ENCODE measurements at places on chromosomes 3 and 15.
A peak's percentile ranks its signal among the peaks of the same experiment; 100 is the strongest.

- DNase-seq: no peak
Measured at GRCh38 chr15:85792912-85793590, 1.7 kb downstream of the KLHL25 start.

- no peak for DNase-seq
Measured at GRCh38 chr15:67832031-67832551, 6.8 kb downstream of the SKOR1 start.

DNA sequence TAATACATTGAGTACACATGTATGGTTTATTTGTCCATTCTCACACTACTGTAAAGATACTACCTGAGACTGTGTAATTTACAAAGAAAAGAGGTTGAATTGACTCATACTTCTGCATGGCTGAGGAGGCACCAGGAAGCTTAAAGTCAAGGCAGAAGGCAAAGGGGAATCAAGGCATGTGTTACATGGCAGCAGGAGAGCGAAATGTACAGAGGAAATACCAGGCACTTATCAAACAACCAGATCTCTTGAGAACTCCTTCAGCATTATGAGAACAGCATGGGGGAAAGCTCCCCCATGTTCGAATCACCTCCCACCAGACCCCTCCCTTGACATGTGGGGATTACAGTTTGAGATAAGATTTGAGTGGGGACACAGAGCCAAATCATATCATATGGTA, 666.3 kb downstream of the ZBBX start:
- DNase-seq: no peak

- peak; percentile 8 for DNase-seq
Measured at GRCh38 chr15:84982301-84982920, 755 bp downstream of the PDE8A start.

DNA sequence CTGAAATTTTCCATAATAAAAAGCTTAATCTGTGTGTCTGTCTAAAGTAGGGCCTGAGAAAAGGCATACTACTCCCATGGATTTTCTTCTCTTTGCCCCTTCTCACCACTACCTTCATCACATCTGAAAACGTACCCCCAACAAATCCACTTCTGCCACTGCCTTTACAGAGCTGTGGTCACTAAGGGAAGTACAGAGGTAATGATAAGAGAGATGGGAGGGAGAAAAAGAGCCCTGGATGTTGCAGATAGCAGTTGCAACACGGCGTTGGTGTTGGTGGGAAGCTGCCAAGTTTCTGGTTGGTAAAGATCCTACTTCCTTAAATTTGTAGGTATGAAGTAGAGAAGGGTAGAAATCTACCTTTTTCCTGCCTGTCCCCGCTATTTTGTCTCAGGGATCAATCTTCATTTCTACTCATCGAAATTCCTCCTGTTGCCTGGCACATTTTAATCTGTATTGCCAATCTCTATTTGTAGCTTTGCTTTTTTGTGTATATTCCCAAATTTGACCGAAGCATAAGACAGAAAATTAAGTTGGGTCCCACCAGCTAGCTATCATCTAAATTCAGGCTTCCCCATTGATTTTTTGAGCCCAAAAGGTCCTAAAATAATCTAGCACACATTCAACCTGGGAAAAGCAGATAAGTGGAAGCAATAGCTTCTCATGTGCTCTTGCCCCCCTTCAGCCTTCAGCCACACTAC, 102.9 kb downstream of the TFDP2 start:
- DNase-seq: no peak

DNA sequence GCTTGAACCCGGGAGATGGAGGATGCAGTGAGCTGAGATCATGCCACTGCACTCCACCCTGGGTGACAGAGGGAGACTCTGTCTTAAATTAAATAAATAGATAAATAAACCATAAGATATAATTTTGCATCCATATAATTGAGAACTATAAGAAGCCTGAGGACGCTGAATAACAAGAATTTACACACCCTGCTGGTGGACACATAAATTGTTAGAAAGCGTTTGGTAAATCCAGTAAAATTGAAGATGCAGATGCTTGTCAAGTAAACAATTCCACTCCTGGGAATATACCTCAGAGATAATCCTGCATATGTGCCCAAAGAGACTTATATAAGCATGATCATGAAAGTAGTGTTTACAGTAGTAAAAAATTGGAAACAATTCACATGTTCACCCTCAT, 41.7 kb downstream of the TTC23 start:
- no peak for DNase-seq

- DNase-seq: no peak
Measured at GRCh38 chr3:148366743-148367410, 330.8 kb upstream of the AGTR1 start.

DNA sequence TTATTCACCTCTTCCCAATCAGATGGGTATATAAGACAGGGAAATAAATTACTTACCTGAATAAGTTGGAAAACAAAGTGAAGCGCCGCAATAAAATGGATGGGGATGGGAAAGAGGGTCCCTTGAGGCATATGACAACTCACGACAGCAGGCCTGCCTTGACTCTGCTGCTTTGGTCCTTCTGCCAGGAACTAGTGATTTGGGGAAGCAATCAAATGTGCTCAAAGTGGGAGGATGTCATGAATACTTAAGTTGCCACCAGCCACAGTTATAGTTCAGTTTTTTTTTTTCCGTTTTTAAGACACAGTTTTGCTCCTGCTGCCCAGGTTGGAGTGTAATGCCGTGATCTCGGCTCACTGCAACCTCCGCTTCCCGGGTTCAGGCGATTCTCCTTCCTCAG, 4.6 kb downstream of the PARL start:
- no peak for DNase-seq

GRCh38 chr3:14791343-14791945, 27.3 kb upstream of the FGD5 start:
- no peak for DNase-seq

DNA sequence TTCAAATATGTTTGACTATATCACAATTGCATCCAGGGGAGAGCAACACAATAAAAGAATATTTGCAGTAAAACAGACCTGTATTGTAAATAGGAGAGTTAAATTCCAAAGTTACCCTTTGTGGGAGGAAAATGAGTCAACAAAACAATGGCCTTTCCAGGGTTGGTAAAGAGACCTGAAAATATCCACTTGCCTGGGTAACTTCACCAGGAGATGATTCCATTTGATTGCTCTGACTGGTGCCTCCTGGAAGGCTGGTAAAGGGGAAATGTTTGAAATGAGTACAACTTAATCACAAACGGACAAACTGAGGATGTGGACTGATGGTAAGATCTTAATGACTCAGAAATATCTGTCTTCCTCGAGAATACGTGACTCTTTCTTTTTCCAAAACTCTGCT, 43.6 kb upstream of the SRGAP3 start:
- DNase-seq: no peak

GRCh38 chr15:39997031-39997430, 42.0 kb downstream of the SRP14 start:
- DNase-seq: no peak

DNA sequence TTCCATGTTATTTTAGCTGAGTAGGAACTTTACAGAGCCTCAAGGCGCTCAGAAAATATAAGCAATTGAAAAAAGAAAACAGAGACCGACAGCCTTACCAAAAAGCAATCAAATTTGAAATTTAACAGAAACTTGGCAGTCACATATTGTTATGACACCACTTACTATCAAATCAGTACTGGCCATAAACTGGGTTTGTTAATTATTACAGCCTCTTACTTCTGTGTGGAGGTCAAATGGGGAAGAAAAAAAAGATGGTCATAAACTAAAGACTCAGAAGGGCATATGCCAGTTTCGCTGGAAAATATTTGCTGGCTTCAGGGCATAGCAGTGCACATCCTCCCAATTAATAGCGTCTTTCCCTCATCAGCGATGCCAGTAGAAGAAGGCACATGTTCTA, 45.5 kb upstream of the SUCLG2 start:
- no peak for DNase-seq

DNA sequence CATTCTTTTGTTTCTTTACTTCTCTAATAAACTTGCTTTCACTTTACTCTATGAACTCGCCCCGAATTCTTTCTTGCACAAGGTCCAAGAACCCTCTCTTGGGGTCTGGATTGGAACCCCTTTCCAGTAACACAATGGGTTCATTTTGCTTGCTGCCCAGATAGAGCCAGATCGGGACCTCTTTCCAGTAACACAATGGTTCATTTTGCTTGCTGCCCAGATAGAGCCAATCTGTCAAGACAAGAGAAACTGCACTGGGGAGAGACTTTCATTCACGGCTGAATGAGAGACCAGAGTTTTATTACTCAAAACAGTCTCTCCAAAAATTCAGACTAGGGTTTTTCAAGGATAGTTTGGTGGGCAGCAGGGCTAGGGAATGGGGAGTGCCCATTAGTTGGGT, 25.4 kb downstream of the METTL6 start:
- DNase-seq: no peak
